ENCODE measurements at places on chromosomes 1 and 21. TPM values are rescaled to one million over a fixed set of nuclear protein-coding genes. Genes with fewer than 3 reads are reported as not detected.
A peak's percentile ranks its signal among the peaks of the same experiment; 100 is the strongest.

DNA sequence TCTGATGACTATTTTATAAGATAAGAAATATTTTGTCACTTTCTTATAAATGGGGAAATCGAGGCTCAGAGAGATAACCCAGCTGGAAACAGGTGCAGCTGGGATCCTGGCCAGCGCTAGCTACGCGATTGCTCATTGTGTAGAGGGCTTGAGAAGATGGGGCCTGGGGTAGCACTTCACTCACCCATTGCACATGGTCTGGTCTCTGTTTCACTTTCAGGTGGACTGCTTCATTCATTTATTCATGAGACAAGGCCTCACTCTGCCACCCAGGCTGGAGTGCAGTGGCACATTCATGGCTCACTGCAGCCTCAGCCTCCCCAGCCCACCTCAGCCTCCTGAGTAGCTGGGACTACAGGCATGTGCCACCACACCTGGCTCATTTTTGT is 23.8 kb downstream of the UBE4B start:
- DNase-seq: no peak

Gene KIF21B
- 0.32 TPM for total RNA-seq

- no peak for DNase-seq
These were observed 15.2 kb downstream of the PRR9 start for GRCh38 chr1:153232553-153232952.

DNA sequence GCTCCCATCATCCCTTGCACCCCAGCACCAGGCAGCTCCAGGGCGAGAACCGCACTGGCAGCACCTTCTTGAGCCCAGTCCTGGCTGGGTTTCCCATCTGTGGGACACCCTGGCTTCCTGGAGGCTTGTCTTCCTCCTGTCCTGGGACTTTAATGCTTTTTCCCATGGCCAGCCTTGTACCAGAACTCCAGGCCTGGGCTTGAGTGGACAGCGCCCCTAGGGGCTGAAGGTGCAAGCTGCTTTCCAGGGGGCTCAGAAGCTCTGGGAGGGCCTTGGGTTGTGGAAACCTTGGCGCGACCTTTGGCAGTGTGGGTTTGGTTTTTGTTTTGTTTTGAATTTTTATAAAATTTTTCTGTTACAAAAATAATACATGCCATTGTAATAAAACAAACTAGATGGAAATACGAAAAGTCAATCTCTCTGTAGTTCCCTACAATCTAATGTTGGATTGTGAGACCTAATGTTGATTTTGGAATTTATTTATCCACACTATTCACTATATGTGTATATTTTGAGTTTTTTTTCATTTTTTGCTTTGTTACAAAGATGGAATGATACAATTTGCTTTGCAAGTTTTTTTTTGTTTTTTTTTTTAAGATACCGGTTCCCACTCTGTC is 33.8 kb upstream of the RPL11 start:
- DNase-seq: peak; percentile 41

DNA sequence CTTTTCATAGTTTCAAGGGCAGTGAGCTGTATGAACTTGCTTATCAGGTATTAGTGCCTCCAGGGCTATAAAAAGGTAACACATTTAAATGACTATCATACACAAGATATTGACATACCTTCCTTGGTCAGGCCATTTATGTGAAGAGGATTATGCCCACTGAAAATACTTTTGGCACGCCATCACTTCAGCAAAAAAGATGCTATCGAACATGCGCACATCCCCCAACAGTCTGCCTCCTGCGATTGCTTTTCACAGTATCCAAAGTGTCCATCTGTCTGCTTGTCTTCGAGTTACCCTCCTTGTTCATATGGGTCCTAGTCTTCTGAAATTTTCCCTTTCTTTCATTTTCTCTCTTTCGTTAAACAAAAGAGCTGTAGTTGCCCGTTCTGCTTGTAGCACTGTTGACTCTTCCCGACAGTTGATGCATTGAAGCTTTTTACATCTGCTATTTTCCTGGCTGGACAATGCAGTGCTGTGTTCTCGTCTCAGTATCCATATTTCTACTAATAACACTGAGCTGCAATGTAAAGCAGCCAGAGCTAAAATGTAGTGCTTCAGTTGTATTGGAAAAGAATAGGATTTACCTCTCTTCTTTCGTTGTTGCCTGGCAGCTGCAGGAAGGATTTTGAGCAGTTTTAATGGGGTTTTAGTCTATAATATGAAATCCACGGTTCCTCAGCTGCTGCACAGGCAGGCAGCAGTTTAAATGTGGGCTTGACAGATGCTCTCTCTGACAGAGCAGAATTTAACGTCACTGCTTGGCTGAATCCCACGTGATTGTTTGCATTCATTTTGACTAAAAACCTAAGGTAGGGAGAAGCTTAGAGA is at the start of gene B3GALT2:
B3GALT2 (minus strand) TSS at position 713 of the 831 bp plus-strand sequence. CDS start 5,051 bp downstream, outside the sequence.
- DNase-seq: peak; percentile 44

- DNase-seq: no peak
These were observed 66.7 kb upstream of the AJAP1 start for GRCh38 chr1:4587721-4588120.

Gene KCNK1
- total RNA-seq: 2.6 TPM

Gene PTTG1IP
- total RNA-seq: 201 TPM

Gene DHDDS
- total RNA-seq: 69.1 TPM

DNA sequence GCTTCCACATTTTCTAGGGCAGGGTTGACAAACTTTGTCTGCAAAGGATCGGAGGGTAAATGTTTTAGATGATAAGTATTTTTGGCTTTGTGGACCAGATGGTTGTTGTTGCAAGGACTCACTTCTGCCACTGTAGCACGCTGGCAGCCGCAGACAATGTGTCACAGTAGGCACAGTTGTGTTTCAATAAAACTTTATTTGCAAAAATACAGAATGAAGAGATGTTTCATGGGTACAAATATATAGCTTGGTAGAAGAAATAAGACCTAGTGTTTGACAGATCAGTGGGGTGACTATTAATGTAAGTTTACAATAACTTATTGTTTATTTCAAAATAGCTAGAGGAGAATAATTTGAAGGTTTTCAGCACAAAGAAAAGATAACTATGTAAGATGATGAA is 127.8 kb downstream of the GRIK3 start:
- no peak for DNase-seq

Gene OR6K3
- not detected for total RNA-seq

GRCh38 chr21:24935991-24936390 is 671.3 kb downstream of the MRPL39 start:
- no peak for DNase-seq

GRCh38 chr1:215889871-215890270 is 322.8 kb downstream of the KCTD3 start:
- DNase-seq: no peak

DNA sequence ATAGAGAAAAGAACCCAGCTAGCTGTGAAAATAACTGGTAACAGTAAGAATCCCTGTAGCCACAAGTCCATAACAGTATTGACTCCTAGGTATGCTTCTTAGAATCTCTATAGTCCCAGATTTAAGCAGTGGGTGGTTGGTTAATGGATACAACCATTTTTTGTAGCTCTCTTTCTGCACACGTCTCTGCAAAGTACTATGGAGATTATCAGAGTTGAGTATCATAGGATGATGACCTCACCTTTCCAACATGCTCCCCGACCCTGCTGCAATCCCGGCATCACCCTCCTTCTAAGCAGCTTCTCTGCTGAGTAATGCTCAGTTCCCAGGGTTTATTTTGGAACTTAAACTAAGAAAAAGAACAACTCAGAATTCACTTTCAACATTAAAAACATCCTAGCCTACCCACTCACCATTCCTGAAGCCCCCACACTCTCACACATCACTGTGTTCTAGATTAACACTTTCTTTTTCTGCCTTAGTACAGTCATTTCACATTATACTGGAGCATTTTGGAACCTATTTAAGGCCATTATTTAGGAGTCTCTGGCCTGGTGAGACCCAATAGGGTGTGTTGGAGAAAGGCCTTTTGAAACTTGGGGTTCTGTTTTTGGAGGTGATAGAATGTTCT is 2.7 kb downstream of the MLLT11 start:
- DNase-seq: peak; percentile 87

Gene LAMB3
- 3.9 TPM for total RNA-seq

Gene NAV1
- 37.6 TPM for total RNA-seq

Gene PCSK9
- total RNA-seq: 9.1 TPM

Gene LRRC38
- total RNA-seq: not detected

DNA sequence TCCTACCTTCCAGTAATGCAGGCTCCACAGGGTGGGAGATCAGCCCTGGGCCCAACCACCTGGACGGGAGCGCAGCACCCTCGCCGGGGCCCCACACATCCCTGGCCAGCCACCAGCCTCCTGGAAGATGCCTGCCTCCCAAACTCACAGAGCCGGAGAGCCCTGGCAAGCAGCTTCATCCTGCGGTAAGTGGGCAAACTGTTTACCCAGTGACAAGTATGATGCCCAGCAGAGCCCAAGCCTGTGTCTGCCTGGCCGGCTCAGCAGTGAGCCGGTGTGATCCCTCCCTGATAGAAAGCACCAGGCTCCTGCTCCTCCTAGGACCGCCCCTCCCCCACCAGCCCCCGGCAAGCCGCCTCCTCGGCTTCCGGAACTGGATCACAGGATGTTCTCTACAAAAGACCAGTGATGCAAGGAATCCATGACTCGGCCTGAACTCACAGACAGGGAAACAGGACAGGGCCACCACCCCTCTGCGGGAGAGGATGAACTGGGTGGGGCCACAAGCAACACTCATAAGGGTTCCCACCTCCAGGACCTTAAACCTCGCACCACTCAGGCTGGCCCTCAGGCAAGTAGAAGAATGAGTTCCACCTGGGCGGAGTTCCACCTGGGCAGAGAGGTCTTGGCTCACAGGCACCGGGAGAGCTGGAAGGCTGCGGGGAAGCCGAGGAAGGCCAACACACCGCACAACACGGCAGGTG is 7.9 kb downstream of the ACOT7 start:
- DNase-seq: peak; percentile 89

DNA sequence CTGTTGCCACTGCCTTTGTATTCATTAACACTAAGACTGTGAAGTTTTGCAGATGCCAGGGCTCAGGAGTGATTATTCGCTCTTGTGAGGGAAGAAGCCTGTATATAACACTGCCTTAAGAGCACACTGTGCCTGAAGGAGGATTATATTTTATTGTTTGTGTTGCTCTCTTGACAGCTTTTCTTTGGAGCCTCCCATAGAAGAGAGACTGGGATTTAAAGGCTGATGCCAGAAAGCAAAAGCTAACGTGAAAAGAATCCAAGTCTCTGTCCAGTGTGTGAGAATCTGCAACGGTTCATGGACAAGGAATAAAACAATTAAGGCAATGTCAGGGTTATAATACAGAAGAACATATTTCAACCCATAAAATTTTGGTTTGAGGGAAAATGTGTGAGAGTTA is 316.8 kb downstream of the NFIA start:
- DNase-seq: peak; percentile 52

GRCh38 chr1:223711747-223712193 is 569 bp upstream of the CAPN2 start:
- no peak for DNase-seq

DNA sequence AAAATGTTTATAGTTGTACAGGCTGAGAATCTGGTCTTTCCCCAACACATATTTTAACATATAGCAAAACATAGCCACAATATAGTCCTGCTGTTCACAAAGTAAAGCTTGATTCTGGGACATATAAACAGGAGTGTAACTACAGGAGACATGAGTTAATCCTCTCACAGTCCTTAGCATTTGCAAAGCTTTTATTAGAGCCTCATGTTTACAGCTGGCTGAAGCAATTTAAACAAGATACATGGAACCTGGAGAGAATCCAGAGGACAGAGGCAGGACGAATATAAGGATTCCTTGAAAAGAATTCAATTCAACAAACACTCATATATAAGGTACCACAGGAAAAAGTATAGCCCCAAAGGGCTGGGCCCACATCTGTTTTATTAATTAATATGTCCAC is 163.4 kb downstream of the ADGRL4 start:
- DNase-seq: peak; percentile 66

DNA sequence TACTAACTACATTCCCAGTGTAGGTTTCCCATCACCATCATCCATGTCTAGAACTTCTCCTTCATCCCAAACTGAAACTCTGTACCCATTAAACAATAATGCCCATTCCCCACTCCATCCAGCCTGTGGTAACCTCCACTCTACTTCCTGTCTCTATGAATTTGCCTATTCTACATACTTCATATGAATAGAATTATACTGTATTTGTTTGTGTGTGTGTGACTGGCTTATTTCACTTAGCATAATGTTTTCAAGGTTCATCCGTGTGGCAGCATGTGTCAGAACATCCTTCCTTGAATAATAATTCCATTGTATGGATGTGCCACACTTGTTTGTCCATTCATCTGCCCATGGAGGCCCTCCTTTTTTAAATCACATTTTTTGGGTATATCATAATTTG is 35.7 kb downstream of the ATP2B4 start:
- no peak for DNase-seq

GRCh38 chr1:238201992-238202391 is 311.3 kb upstream of the ZP4 start:
- no peak for DNase-seq

Gene CLCA1
- under 0.01 TPM for total RNA-seq

GRCh38 chr1:168084396-168085231 is 52.1 kb downstream of the GPR161 start:
- DNase-seq: peak; percentile 33

GRCh38 chr1:13702425-13703127 is 2.6 kb downstream of the PRDM2 start:
- no peak for DNase-seq

Gene SLAMF1
- not detected for total RNA-seq

Gene CIART
- 6.5 TPM for total RNA-seq

DNA sequence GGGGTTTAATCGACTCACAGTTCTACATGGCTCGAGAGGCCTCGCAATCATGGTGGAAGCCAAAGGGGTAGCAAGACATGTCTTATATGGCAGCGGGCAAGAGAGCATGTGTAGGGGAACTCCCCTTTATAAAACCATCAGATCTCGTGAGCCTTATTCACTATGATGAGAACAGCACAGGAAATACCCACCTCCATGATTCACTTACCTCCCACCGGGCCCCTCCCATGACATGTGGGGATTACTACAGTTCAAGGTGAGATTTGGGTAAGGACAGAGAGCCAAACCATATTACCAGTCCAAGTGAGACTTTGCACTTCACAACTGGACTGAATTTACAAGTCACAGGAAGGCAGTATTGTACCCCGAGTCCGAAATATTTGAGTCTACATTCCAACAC is 73.9 kb upstream of the ANGPTL1 start:
- no peak for DNase-seq
